Right lung (tissue), 10 donors: ENCODE measurements at places on chromosomes 3 and 15. TPM values are rescaled to one million over a fixed set of nuclear protein-coding genes. Genes with fewer than 3 reads are reported as not detected.

The CACNA1D gene
- polyA plus RNA-seq: 41.9 TPM

The GUCA1C gene
- polyA plus RNA-seq: not detected

The DAZL gene
- not detected for polyA plus RNA-seq

GRCh38 chr15:99098426-99098825 lies 6.5 kb upstream of the SYNM start:
- DNase-seq: no peak

- no peak for DNase-seq
These were observed 307.7 kb downstream of the ARPP21 start for GRCh38 chr3:35946854-35947515.

The ACTRT3 gene
- 2.5 TPM for polyA plus RNA-seq

DNA sequence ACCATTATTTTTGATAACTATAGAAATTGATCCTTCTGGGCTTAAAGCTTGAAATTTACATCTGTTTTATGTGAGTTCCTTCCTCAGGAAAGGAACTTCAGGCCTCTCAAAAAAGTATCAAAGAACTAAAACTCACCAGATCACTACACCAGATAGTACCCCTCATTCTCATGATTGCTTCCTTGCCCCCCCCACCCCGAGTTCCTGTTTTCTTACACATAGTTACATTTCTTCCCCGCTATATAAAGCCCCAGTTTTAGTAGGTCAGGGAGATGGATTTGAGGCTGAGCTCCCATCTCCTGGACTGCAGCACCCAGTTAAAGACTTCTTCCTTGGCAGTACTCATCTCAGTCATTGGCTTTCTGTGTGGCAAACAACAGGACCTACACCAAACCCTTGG lies 80.3 kb upstream of the HRH1 start:
- no peak for DNase-seq

- no peak for DNase-seq
These were observed 48.9 kb upstream of the AGTR1 start for GRCh38 chr3:148648685-148649352.
